ENCODE measurements at places on chromosomes 7 and 10. TPM values are rescaled to one million over a fixed set of nuclear protein-coding genes. Genes with fewer than 3 reads are reported as not detected.

- DNase-seq, result no peak
These were observed 54.0 kb upstream of the HECW1 start for GRCh38 chr7:43058271-43059066.

DNA sequence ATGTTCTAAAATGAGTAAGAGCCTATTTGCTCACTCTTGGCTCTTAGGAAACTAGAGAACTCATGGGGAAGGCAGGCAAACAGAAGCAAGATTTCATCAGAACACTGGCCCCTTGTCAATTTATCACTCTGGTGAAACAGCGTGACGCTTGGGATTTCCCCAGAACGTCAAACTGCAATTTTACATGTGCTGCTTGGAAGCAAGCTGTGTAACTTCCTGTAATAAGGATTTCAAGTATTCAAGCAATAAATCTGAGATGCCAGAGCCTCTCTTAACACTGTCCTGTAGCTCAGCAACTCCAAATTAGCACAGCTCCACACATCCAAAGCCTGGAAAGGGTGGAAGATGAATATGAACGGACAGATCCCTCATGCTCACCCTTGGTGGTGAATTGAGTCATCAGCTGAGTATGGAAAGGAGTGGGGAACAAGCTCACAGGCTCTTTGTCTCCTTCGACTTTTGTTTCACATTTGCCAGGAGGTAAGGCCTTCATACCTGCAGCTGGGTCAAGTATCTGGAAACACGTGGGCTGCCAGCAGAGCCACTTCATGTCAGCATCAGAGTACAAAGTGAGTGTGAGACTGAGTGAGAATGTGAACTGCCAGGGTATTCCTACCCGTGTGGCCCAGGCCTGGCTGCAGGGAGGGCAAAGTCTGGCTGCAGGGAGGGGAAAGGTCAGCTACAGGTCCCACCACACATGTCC, 140.4 kb upstream of the NAMPT start:
- peak; percentile 98 for DNase-seq

DNA sequence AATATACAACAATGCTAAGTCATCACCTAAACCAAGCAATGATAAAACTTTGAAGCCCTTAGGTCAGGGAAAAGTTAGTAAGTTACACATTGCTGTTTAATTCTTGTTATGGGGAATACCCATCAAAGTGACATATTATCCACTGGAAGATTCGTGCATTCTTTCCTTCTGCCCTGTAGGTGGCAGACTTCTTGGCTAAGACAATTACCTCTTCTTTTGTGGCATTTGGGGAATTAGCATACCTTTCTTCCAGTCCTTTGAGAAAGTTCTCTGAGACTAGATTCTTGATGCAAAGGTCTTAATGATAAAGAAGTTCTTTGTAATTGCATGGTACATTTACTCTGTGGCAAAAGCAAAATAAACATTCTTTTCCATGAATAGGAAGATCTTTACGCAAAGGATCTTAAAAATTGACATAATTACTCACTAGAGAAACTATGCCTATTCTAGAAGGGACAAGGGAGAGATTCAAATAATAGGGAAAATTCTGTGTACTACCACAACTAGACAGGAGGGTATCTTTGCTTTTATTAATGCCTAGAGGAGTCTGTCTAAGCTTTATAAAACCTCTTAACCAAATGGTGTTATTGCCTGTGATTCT, 395.9 kb downstream of the GRM8 start:
- no peak for DNase-seq

DNA sequence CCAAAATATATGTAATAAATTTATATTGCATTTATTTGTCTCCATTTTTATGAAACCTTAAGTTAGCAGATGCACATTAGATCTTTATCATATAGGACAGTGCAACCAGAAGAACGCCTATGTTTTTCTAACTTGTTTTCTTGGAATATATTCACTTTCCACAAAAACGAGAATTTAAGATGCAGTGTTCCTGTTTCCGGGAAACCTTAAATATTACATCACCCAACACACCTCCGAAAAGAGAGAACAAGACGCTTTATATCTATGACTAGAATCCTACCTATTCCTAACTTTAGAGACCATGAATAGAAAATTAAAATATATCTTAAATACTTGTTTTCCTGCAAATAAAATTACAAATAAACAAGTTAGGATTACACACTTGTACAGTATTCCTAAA, 1.9 kb downstream of the EZH2 start:
- DNase-seq, result no peak

GRCh38 chr7:141701489-141702046, 398 bp downstream of the DENND11 start:
- DNase-seq, result no peak

DNA sequence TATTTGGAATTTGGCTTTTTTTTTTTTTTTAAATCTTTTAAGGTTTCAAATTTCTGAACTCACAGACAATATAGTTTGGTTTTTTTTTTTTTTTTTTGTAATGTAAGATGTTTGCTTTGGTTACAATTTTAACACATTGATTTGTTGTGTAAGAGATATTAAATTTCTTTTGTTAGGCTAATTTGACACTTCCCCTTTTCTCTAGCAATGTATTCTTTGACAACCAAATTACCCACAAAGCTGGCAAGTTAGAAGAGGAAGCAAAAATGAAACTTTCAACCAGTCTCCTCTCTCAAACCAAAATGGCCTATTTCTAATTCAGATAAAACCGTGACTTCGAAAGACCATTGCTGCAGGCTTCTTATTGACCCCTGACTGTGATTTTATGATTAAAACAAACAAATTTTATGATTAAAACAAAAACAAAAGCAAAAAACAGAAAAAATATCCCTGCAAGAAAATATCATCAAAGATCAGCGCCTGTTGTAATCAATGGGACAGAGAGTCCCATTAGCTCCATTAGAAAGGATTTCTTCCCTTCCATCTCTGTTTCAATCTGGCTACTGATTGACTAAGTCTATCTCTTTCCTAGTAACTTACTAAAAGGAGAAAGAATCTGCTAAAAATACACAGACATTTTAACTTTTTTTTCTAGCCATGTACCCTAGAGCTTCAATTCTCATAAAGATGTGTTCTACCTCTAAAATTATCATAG, 489.2 kb downstream of the MDFIC start:
- DNase-seq, result no peak

- no peak for DNase-seq
These were observed 1421.2 kb upstream of the CELF2 start for GRCh38 chr10:9596368-9596920.

- DNase-seq, result no peak
These were observed 305.4 kb upstream of the PODXL start for GRCh38 chr7:131861620-131862346.

DNA sequence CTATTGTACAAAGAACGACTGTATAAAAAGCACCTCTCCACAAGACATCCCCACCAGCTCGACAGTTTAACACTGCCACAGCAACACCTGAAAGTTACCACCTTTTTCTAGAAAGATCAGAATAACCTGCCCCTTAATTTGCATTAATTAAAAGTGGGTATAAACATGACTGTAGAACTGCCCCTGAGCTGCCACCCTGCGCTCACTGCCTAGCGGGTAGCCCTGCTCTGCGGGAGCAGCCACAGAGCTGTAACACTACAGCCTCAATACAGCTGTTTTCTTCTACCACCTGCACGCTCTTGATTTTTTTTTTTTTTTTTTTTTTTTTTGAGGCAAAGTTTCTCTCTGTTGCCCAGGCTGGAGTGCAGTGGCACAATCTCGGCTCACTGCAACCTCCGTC, 140.9 kb downstream of the PARD3 start:
- DNase-seq, result no peak

GRCh38 chr10:3460420-3461128, 288.0 kb upstream of the PITRM1 start:
- DNase-seq, result no peak

GRCh38 chr10:88954458-88955083, 2.0 kb upstream of the ACTA2 start:
- DNase-seq, result no peak

DNA sequence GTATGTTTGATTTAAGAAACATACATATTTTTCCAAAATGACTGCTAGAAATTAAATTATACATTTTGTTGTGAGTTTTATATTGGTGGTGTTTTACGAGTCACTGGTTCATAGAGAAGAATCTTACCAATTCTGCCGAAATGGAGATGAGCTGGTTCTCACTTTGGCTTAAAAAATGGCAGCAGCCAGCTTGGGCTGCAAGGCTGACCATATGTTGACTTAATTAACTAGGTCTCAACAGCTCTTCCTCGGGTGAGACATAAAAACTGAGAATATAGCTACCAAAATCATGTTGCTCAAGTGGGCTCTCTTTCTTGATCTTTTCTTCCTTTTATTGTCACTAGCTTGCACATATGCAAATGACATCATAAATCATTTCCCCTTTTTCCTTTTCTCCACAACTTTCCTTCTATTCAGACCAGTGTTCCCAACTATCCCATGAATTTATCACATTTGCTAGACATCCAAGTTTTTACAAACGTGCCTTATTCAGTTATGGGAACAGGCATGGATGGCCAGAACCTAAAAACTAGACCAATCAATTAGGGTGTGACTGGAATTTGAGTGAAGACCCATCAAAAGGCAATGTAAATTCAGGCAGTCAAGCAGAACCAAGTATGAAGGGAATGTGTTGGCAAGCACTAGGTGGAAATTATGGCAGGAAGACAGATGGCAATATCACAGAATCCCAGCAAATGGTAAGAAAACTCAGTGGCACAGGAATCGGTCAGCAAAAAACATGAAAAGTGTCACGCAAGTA, 6.4 kb upstream of the TSPAN12 start:
- no peak for DNase-seq

GRCh38 chr7:35726654-35727053, 31.7 kb upstream of the HERPUD2 start:
- DNase-seq, result no peak

DNA sequence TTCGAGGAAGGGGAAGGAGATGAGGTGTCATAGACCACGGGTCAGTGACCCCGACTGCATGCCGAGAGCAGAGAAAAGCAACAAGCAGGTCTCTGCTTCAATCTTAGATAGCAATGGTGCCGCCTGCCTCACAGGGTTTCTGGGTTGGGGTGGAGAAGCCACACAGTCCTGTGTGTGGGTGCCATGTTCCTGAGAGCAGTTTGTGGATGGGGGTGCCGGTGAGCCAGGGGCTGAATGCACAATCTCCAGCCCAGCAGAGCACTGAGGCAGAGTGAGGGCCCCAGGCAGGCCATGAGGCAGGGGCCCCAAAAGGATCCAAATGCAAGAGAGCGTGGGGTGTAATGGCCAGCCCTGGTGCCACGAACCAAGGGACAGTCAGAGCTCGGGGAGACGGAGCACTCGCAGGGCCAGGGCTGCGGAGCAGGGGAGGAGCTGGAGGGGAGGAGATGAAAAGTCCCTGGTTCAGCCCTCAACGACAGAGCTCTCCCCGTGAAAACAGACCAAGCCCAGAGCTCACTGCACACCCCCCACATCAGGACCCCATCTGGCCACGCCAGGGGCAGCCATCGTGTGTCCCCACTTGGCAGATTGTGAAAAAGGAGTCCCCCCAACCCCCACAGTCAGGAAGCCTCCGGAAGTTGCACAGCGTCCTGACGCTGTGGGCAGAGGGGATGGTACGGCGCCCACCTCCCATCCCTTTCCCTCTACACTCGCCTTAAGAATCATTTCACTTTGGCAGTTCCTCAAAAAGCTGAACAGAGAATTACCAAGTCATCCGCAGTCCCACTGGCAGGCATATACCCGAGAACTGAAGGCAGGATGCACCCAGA, 19.9 kb downstream of the WDR86 start:
- DNase-seq, result no peak

- DNase-seq, result no peak
These were observed 36.7 kb downstream of the GNG11 start for GRCh38 chr7:93958216-93958615.

- no peak for DNase-seq
These were observed 1.6 kb downstream of the C7orf25 start for GRCh38 chr7:42910306-42910705.

DNA sequence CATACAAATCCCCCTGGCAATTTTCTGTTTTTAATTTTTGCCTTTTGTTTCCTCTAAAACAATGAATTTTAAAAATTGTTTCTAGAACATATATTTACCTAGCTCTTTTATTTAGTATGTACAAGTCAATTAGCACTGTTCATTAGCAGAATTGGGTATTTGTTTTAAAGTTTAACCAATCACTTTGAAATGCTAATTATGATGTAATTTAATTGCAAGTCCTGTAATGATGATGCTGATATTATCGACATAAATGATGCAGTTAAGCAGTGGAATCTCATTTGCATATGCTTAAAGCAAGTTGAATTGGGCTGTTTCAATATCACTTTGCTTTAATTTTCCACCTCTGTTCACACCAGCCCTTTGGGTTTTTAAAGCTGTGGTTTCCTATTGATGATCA, 2.7 kb downstream of the FOXP2 start:
- DNase-seq, result no peak

GRCh38 chr7:42207420-42207819, 29.6 kb downstream of the GLI3 start:
- no peak for DNase-seq

DNA sequence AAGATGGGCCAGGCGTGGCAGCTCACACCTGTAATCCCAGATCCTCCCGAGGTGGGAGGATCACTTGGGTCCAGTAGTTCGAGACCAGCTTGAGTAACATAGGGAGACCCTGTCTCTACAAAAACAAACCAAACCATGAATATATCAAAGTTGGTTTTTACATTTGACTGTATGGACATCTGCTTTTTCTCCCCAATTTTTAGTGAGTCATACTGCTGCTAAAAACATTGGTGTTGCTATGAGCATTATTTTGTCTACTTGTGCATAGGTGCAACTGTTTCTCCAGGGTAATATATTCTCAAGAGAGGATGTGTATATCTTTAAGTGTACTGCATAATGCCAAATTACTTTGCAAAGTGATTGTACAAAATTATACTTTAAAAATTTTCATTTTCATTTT, 769 bp upstream of the TMEM248 start:
- DNase-seq, result no peak

The MSMB gene
- not detected for polyA plus RNA-seq

The ASB13 gene
- polyA plus RNA-seq, result 4.3 TPM

The HECW1 gene
- 3.2 TPM for polyA plus RNA-seq

The PVRIG gene
- not detected for polyA plus RNA-seq

The MMD2 gene
- polyA plus RNA-seq, result not detected

The FBXO24 gene
- 0.29 TPM for polyA plus RNA-seq

The SLC26A3 gene
- polyA plus RNA-seq, result not detected

The FAM131B gene
- 3.1 TPM for polyA plus RNA-seq

Data from AG04450 (cell line).